CD4-positive, alpha-beta T cell treated with Interleukin-4 for 1 hour (primary cell): ENCODE measurements at places on chromosomes 16 and 17.

DNA sequence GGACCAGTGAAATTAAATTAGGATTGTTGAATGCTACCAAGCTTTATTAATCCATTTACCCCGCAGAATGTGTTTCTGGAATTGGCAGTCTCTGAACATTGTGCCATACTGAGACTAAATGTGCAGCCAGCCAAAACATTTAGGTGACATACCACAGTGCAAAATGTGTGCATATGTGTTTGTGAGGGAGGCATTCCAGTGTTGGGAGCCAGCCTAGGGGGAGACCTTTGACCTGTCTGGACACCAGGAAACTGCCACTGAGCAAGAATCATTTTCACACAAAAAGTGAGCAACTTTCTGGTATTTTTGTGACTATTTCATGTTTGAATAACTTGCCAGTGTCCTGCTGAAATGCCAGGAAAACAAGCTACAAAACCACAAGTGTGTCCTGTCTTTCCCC is 64.7 kb upstream of the SLC12A3 start:
- DNase-seq = no peak

- DNase-seq = no peak
Measured at GRCh38 chr17:72378414-72379390, 257.9 kb downstream of the SOX9 start.

DNA sequence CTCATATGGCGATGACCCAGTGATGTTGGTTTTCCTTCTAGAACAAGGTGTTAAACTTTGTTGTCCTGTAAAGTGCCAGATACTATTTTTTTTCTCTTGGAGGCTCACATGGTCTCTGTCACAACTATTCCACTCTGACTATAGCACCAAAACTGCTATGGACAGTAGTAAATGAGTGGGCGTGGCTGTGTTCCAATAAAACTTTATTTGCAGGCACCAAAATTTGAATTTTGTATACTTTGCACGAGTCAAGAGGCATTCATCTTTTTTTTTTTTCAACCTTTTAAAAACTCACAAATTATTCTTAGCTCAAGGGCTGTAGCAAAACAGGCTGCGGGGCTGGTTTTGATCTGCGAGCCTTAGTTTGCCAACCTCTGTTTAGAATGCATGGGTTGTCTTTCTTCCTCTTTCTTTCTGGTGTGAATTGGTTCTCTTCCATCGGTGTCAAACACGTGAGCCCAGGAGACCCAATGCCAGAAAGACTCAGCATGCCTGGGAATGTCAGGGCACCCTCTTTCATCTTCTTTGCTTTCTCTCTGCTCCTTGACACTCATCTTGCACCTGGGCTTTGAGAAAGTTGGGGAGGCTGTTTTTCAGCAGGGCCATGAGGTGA is 2.1 kb downstream of the SYT17 start:
- no peak for DNase-seq

GRCh38 chr17:59914274-59914854 is 21.4 kb downstream of the RPS6KB1 start:
- DNase-seq = no peak

DNA sequence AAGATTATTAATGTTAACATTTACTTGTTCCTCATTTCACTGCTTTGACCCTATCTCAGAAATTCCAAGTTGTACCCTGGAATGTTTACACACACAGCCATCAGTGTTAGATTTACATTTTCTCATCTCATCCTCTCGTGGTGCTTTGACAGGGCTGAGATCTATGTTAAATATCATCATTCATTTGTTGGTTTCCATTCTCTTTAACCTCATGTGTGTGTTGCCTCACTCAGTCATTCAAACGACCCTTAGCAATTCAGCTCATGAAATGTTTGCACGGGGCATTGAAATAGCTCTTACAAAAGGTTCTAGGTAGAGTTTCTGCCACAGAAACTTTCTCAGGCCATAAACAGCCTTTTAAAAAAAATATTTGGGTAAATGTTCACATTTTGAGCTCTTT is 369.6 kb upstream of the MAF start:
- DNase-seq = no peak

- no peak for DNase-seq
Measured at GRCh38 chr17:29037739-29038084, 5.2 kb upstream of the PIPOX start.

DNA sequence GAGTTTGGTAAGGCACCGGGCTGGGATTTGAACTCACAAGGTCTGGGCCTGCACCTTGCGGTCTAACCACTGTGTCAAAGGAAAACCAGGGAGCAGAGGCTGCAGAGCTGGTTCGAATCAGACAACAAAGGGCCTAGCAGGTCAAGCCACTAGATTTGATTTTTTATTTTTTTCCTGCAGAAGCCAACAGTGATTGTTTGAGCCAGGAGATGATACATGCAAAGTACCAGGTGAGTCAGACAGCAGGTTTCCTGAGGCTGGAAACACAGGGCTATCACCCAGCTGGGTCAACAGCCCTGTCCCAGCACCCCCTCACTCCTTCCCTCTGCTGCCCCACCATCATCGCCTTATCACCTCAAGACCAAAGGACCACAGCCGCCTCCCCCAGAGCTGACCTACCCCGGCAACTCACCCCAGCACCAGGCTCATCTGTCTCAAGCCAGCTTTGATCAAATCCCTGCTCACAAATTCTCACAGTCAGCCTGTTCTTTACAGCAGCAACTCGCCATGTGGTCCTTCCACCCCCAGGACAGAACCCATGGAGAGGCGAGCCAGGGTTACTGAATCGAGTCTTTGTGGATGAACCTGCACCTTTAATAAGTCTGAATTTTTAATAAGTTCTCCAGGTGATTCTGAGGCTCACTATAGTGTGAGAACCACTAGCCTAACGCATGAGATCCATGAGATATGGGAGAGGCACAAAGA is 13.0 kb upstream of the KRT19 start:
- no peak for DNase-seq

DNA sequence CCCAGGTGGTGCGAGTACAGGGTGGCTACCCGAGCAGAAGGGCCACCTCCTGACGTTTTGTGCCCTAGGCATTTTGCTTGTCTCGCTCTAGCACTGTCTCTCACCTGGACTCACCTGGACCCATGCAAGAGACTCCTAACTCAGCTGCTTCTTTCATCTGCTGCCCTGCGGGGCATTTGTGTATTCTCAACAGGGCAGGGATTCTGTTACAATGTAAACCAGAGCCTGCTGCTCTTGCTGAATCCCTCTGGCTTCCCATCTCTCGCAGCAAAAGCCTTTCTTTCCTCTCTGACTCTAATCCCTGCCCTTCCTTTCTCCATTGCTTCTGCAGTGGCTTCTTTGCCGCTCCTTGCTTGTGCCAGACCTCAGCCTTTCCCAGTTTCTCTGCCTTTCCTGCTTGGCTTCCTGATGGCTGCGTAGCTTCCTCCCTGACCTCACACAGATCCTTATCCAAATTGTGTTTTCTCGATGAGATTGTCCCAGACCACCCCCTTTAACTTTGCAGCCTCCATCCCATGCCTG is 10.2 kb downstream of the ARSG start:
- DNase-seq = no peak
